ENCODE measurements at places on chromosomes 12 and 14. TPM values are rescaled to one million over a fixed set of nuclear protein-coding genes. Genes with fewer than 3 reads are reported as not detected.

MAP1LC3B2 gene
- total RNA-seq: 0.83 TPM

RFX4 gene
- total RNA-seq: not detected

CNPY2 gene
- total RNA-seq: 61.5 TPM

DNA sequence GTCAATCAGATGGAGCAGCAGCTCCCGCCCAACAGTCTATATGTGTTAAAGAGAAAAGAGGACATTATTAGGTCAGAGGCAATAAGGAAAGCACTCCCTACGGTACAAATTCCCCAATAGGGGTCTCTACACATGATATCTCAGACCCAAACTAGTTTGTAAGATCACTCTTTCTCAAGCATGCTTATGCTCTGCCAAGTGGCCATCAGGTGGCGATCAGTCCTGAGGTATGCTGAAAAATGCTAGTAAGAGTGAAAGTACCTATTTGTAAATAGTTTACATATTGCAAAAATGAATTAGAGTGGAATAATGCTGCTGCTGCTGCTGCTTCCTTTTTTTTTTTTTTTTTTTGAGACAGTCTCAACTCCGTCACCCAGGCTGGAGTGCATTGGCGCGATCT lies 61.0 kb downstream of the CPM start:
- DNase-seq: no peak

GRCh38 chr14:91341751-91342154 lies 75.9 kb downstream of the CCDC88C start:
- DNase-seq: no peak

Measured in esophagus muscularis mucosa (tissue), 4 donors.